NCI-H1092 treated with DMSO at 0.1 percent for 48 hours (cell line): ENCODE measurements at places on chromosomes 2 and 18.

- DNase-seq = no peak
Observed at GRCh38 chr2:113888641-113889470, 1.0 kb upstream of the ACTR3 start.

GRCh38 chr18:62460851-62461300 is 61.9 kb upstream of the ZCCHC2 start:
- no peak for DNase-seq

GRCh38 chr2:43107679-43108078 is 118.7 kb downstream of the ZFP36L2 start:
- no peak for DNase-seq

DNA sequence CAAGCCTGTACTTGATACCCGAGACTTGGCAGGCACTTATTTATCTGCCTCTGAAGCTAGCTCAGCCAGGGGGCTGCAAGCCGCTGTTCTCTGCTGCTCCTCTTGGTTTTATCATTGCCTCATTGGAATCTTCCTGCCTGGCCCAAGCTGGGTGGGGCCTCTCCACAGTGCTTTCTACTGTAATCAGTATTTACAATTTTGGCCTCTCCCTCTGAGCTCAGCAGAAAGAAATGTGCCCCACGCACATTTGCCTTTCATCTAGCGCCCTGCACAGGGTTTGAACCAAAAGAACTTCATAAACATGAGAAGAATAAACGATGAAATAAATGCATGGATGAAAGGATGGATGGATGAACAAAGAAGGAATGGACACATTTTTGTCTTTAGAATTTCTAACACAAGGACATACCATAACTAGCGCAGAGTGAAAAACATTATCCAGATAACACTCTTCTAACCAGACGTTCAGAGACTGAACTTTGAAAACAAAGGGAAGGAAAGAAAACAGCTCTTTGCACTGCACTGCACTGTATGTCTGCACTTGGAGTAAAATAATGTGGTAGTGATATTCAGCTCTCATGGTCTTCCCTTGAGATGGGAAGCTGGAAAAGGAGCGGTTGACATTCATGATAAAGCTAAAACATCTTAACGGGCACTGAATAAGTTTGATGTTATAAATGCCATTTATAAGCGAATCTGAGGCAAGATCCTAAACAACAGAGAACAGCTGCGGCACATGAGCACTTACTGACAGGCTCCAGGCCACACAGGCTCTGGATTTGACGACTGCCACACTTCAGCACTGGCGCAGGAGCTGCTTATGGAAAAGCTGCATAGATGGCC is 86.8 kb upstream of the SP3 start:
- no peak for DNase-seq

DNA sequence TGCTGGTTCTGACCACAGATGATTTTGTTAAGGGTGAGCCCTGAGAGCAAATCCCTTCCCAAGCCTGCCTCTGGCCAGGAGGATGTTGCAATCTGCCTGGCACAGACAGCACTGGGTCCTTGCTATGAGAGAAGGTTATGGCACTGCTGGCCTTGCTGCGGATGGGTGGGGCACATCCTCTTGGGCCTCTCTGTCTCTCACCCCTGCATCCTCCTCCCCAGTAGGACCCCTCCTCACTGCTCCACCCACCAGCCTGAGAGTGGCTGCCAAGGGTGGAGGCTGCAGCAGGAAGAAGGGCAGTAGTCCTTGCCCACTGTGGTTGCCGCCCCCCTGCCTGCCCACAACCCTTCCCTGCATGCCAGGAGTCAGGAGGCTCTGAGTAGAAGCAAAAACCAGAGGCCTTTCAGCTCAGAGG is 180.9 kb downstream of the ZBTB7C start:
- no peak for DNase-seq

DNA sequence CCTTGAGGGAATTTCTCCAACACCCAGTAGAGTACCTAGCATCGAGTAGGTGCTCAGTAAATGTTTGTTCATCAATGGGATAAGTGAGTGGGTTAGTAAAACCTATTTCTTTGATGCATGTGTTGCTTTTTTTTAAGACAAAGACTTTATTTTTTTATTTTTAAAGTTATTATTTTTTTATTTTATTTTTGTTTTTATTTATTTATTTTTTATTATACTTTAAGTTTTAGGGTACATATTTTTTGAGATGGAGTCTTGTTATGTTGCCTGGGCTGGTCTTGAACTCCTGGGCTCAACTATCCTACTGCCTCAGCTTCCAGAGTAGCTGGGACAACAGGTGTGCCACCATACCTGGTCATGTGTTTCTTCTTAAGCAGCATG is 20.8 kb downstream of the PLEK start:
- no peak for DNase-seq

- DNase-seq = no peak
Observed at GRCh38 chr2:51484605-51485004, 452.7 kb upstream of the NRXN1 start.

GRCh38 chr2:221486106-221486505 is 86.0 kb downstream of the EPHA4 start:
- DNase-seq = no peak

DNA sequence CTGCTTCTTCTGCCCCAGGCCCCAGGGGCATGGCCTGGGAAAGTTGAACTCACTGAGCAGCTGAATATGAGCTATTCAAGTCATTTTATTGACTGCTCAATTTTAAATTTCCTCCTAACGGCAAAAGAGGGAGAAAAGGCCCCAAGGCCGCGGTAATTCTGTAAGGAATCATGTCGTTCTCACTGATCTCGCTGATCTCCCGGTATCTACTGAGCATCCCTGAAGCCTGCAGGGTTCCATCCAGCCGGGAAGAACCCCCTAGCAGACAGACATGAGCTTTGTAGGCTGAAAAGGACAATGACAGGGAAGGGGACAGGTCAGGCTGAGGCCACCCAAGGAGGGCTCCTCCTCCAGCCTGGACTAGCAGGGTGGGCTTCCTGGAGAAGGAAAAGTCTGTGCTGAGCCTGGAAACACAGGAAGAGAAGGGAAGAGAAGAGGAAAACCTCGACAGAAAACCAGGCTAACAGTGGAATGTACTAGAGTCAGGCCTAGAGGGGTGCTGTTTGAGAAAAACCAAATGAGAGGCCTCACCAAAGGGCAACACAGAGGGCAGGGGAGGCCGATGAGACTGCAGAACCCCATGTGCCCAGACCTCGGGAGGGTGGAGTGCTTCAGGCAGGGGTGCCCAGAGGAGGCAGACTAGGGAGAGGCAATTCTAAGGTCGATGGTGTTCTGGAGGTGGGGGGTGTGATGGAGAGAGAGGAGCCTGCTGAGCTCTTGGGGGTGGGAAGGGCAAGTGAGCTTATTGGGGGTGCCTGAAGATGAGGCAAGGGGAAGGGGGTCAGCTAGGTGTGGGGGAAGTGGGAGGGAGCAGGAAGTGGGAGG is 2.9 kb upstream of the NPPC start:
- no peak for DNase-seq

DNA sequence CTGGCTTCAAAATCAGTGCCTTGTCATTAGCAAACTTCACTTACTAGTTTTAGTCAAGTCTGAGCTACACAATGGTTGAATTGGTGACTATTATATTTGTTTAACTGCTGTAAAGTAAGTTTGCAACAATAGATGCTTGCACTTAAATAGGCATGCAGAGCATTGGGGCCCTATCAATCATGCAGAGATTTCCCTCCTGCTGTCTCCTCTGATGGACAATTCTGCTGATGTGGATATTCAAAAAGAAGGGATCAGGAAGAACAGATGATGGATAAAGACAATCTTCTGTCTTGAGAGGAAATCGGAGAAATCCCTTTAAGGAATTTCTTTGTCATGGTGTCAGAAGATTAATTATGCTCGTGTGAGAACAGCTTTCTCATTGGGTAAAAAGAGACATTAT is 89.0 kb downstream of the GREB1L start:
- DNase-seq = no peak

GRCh38 chr2:107633580-107634147 is 193.0 kb upstream of the RGPD4 start:
- DNase-seq = no peak

DNA sequence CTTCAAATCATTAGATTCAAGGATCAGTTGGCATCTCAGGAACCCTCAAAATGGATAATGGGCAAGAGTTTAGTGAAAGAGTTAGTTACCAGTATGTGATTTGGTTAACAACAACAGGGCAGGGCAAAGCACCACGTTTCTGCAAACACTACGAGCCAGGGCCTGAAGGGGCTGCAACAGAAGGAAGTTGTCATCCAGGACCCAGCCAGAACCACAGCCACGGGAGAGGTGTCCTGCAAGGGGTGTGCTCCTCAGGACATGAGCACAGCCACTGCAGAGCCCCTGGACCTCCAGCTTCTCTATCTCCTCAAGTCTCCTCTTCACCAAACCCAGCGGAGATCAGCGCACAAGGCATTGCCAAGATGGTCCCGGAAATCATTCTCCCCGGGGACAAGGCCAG is 173.3 kb upstream of the PIEZO2 start:
- DNase-seq = no peak

- no peak for DNase-seq
Observed at GRCh38 chr2:167940734-167941507, 306.5 kb downstream of the STK39 start.

DNA sequence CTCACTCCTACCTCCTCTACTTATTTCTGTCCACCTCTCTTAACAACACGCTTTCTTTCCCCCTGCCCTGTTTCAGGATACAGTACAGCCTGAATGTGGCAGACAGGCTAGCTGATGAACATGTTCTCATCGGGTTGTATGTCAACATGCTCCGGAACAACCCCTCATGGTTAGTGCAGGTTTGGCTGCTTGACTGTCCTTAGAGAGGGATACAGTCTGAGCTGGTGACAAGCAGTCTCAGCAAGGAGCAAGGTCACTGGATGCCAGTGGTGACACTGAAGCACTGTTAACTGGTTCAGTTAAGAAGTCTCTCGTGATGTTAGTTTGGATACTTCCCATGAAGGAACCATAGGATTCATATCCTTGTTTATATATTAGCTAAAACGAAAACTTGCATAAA is 128.6 kb downstream of the DTNA start:
- no peak for DNase-seq

- no peak for DNase-seq
Observed at GRCh38 chr2:177281400-177282180, 17.1 kb upstream of the NFE2L2 start.

- no peak for DNase-seq
Observed at GRCh38 chr2:218260742-218261422, at the start of gene GPBAR1. TSS of gene GPBAR1 (plus strand) at chr2:218261015. CDS start at chr2:218262725, 1,710 bp downstream.

GRCh38 chr2:134232868-134233727 is 20.8 kb upstream of the MGAT5 start:
- DNase-seq = no peak

GRCh38 chr2:8285081-8285480 is 396.8 kb upstream of the ID2 start:
- DNase-seq = no peak

GRCh38 chr18:26208977-26209376 is 17.3 kb upstream of the TAF4B start:
- DNase-seq = no peak

DNA sequence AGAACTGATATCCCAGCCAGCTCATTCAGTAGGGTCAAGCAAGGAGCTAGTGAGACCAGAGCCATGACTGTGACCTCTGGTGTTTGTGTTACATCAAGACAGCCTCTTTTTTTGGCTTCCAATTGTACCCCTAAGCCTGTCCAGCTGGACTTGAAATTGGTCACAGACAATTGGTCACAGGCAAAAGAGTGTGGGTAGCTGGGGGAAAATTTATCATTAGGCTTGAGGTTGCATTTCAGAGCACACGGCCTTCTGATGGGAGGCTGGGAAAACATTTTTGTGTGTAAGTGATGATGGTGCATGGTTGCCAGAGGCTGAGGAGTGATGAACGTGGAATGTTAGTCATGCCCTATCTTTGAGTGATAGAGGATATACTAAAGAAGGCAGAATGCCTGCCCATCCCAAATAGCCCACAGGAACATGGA is 285.1 kb upstream of the SLC14A2 start:
- no peak for DNase-seq

- peak; percentile 44 for DNase-seq
Observed at GRCh38 chr2:227890495-227891079, 19.2 kb downstream of the DAW1 start.

- no peak for DNase-seq
Observed at GRCh38 chr18:77557046-77557587, 307.5 kb downstream of the GALR1 start.

DNA sequence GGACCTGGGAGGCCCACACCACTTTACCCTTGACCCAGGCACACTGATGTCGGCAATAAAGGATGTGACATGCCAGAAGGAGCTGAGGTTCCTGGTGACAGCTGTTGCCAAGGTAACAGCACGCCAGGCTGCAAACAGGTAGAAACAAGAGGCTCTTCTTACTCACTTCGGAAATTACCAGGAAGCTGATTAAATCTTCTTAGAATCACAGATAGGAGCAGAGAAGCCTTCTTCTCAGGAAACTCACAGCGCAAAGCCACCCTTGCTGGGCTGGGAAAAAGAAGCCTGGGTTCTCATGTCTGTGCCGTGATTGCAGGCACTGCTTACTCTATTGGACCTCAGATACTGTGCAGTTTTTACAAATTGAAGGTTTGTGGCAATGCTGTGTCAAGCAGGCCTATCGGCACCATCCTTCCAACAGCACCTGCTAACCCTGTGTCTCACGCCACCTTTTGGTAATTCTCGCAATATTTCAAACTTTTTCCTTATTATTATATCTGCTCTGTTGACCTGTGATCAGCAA is 61.0 kb upstream of the TAF1B start:
- DNase-seq = no peak
